CD8-positive, alpha-beta memory T cell (primary cell): ENCODE measurements at places on chromosomes 1 and 21. TPM values are rescaled to one million over a fixed set of nuclear protein-coding genes. Genes with fewer than 3 reads are reported as not detected.

HES5 gene
- not detected for total RNA-seq

DNA sequence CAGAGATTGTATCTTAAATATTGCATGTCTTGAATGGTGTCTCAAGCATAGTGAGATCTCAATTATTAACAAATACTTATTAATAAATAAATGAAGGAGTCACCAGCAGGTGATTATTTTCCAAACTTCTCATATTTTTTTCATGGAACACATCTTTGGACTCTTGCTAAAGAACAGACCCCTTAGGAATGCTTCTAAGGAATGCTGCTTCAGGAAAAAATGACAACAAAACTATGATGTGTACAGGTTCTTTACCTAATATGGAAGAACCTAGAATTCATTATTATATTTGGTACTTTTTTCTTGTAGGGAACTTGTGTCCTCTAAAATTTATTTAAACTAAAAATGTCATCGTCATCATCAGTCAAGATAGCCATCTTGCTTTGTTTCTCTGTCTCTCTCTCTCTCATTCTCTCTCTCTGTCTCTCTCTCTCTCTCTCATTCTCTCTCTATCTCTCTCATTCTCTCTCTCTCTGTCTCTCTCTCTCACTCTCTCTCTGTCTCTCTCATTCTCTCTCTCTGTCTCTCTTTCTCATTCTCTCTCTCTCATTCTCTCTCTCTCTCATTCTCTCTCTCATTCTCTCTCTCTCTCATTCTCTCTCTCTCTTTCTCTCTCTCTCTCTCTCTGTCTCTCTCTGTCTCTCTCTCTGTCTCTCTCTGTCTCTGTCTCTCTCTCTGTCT, 63.0 kb upstream of the ETS2 start:
- no peak for DNase-seq
- no peaks in the 10 kb centered on the region for H3K36me3 ChIP-seq
- H3K27me3 ChIP-seq, result no peaks in the 10 kb centered on the region
- no peak overlapping the region for H3K27ac ChIP-seq

DNA sequence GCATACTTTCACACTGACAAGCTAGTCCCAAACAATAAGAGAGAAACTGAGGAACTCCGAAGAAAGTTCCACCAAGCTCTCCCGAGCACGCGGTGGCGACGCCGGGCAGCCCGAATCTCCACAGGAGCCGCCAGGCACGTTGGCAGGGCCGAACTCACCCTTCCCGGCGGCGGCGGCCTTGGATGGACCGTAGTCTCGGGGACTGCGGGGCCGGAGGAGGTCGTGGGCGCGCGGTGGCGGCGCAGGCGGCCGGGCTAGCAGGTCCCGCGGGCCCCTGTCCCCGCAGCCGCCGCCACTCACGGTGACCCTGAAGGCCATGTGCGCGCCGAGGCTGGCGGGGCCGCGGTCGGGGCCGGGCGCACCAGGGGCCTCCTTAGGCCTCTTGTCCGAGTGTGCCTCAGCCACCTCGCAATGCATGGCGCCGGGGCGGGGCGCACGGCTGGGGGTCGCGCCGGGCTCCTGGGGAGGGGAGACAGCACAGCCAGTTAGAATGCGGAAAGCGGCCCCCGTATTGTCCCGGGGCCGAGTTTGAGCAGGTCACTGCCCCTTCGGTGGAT, 1.2 kb downstream of the GLIS1 start:
- H3K36me3 ChIP-seq, result no peaks in the 10 kb centered on the region
- DNase-seq, result no peak
- H3K4me3 ChIP-seq, result no peak overlapping the region
- H3K4me1 ChIP-seq, result no peaks in the 10 kb centered on the region
- no peak overlapping the region for H3K27ac ChIP-seq
- peaks cover 23% of the 10 kb centered on the region for H3K27me3 ChIP-seq

PTPRC gene
- total RNA-seq, result 311 TPM

DNA sequence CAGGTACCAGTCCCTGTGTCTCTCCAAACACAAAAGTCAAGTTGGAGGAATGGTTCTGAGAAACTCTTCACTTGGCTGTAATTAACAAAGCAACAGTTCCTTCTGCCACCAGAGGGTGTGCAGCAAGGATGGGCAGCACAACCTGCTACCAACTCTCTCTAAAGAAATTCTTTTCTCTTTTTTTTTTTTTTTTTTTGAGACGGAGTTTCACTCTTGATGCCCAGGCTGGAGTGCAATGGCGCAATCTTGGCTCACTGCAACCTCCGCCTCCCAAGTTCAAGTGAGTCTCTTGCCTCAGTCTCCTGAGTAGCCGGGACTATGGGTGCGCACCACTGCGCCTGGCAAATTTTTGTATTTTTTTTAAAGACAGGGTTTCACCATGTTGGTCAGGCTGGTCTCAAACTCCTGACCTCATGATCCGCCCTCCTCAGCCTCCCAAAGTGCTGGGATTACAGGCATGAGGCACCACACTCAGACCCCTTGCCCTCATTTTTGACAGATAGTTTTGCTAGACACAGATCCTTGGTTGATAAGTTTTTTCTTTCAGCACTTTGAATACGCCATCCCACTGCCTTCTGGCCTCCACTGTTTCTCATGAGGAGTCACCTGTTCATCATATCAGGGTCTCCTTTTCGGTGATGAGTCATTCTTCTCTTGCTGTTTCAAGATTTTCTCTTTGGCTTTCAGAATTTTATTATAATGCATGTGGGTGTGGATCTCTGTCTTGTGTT, 12.1 kb upstream of the DEGS1 start:
- peaks cover 28% of the 10 kb centered on the region for H3K4me1 ChIP-seq
- no peak overlapping the region for H3K27ac ChIP-seq
- H3K36me3 ChIP-seq, result no peaks in the 10 kb centered on the region
- DNase-seq, result peak; percentile 11
- H3K27me3 ChIP-seq, result no peaks in the 10 kb centered on the region

CEP104 gene
- total RNA-seq, result 47.0 TPM

DNA sequence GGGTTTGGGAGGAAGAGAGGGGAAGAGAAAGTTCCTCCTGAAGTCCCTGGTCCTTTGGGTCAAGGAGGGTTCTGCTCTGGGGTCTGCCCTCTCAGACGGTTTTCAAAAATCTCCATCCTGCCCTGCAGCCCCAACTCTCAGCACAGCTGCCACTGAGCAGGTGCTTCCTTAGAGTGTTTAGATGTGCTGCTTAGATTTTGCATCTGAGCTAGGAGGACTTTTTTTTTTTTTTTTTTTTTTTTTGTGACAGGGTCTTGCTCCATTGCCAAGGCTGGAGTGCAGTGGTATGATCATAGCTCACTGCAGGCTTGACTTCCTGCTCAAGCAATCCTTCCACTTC, 324.9 kb upstream of the POU3F1 start:
- H3K4me1 ChIP-seq, result no peaks in the 10 kb centered on the region
- H3K27ac ChIP-seq, result no peak overlapping the region
- H3K27me3 ChIP-seq, result no peaks in the 10 kb centered on the region
- no peaks in the 10 kb centered on the region for H3K36me3 ChIP-seq
- no peak for DNase-seq

- H3K4me1 ChIP-seq, result peaks cover 98% of the 10 kb centered on the region
- H3K27me3 ChIP-seq, result no peaks in the 10 kb centered on the region
- H3K36me3 ChIP-seq, result peaks cover 25% of the 10 kb centered on the region
- DNase-seq, result no peak
- no peak overlapping the region for H3K27ac ChIP-seq
- H3K4me3 ChIP-seq, result peak overlapping the region; percentile 17
Measured at GRCh38 chr1:160636076-160636475, 10.8 kb downstream of the SLAMF1 start.

- H3K27ac ChIP-seq, result no peak overlapping the region
- no peak overlapping the region for H3K4me3 ChIP-seq
Measured at GRCh38 chr1:210294999-210295745, 33.5 kb upstream of the HHAT start.

- peaks cover 74% of the 10 kb centered on the region for H3K4me1 ChIP-seq
- no peaks in the 10 kb centered on the region for H3K36me3 ChIP-seq
- no peak for DNase-seq
- no peaks in the 10 kb centered on the region for H3K27me3 ChIP-seq
- no peak overlapping the region for H3K27ac ChIP-seq
- H3K4me3 ChIP-seq, result no peak overlapping the region
Measured at GRCh38 chr1:111647736-111648135, 28.1 kb downstream of the RAP1A start.

- H3K27ac ChIP-seq, result no peak overlapping the region
- peaks cover 9% of the 10 kb centered on the region for H3K4me1 ChIP-seq
- H3K4me3 ChIP-seq, result no peak overlapping the region
- H3K36me3 ChIP-seq, result no peaks in the 10 kb centered on the region
- no peaks in the 10 kb centered on the region for H3K27me3 ChIP-seq
Measured at GRCh38 chr21:45816794-45817193, 164.8 kb upstream of the COL6A1 start.

DNA sequence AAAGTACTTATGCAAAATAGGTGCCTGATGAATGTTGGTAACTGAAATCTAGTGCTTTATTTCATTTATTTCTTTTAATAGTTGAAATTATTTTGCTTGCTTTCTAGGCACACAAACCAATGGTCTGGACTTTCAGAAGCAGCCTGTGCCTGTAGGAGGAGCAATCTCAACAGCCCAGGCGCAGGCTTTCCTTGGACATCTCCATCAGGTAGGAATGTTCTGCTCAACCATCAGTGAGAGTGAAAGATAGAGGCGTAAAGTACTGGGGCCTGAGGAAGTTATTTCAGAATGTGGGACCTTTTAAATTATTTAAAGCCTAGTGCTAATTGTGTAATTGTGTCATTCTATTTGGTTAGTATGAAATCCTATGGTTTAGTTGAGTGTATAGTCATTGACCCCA, 144.7 kb downstream of the POU2F1 start:
- no peaks in the 10 kb centered on the region for H3K4me1 ChIP-seq
- no peak overlapping the region for H3K27ac ChIP-seq
- no peak overlapping the region for H3K4me3 ChIP-seq
- H3K27me3 ChIP-seq, result no peaks in the 10 kb centered on the region
